ENCODE measurements at places on chromosomes 3 and 15.

- no peak for DNase-seq
Observed at GRCh38 chr3:15052335-15053242, 12.5 kb downstream of the MRPS25 start.

DNA sequence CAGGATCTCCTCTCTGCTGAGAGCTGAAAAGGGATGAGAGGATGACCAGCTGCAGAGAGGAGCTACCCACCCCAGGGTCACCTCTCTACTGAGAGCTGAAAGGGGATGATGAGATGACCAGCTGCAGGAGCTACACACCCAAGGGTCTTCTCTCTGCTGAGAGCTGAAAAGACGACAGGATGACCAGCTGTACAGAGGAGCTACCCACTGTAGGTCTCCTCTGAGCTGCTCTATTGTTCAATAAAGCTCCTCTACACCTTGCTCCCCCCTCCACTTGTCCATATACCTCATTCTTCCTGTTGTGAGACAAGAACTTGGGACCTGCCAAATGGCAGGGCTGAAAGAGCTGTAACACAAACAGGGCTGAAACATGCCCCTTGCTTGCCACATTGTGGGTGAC, 149.9 kb downstream of the FMN1 start:
- no peak for DNase-seq

- DNase-seq: peak; percentile 56
Observed at GRCh38 chr15:67108122-67108961, 42.9 kb downstream of the SMAD3 start.

DNA sequence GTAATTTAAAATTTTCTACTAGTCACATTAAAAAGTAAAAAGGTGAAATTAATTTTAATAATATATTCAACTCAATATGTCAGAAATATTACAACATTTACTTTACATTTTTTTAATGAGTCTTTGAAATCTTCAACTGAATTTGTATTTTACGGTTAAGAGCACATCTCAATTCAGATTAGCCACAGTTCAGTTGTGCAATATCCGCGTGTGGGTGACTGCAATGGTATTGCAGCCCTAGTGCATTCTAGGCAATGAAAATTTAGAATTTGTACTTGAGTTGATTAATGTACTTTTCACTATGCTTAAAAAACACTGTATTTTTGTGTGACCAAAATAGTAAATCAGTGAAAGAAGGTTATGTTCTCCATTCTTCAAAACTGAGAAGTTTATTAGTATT, 57.3 kb downstream of the CEP63 start:
- no peak for DNase-seq

DNA sequence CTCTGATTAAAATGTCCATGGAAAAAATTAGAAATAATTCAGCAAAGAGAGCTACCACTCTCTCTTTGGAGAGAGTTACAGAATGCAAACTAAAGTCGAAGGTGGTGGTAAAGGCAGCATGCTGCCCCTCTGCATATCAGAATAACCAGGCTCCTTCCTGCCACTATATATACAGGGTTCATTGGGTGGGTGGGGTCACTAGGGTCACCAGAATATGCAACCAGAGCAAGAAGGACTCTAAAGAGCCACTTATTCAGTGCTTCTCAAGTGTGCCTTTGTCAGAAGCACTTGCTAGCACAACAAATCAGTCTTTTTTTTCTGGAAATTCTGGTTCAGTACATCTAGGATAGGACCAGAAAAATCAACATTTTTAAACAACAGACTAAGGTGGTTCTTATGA, 70.0 kb downstream of the MTHFS start:
- DNase-seq: no peak

DNA sequence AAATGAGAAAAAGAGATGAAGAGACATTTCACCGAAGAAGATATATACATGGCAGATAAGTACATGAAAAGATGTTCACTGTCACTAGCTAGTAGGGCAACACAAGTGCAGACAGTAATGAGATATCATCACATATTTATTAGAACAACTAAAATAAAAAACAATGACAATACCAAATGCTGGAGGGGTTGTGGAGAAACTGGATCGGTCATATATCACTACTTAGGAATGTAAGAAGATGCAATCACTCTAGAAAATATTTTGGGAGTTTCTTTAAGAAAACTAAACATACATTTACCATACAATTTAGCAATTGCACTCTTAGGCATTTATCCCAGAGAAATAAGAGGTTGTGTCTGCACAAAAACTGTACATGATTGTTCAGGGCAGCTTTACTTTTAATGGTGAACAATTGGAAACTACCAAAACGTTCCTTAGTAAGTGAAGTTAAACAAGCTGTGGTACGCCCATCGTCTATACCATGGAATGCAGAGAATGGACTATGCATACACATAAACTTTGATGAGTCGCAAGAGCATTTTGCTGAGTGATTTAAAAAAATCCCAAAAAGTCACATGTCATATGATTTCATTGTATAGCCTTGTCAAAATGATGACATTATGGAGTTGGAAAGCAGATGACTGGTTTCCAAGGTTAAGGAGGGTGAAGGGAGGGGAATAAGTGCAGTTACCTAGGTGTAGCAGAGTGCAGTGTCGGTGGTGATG, 149.0 kb upstream of the UBE3A start:
- no peak for DNase-seq

- peak; percentile 60 for DNase-seq
Observed at GRCh38 chr3:197224034-197224444, 74.4 kb downstream of the DLG1 start.

GRCh38 chr3:69321301-69322157, 64.4 kb downstream of the FRMD4B start:
- no peak for DNase-seq

DNA sequence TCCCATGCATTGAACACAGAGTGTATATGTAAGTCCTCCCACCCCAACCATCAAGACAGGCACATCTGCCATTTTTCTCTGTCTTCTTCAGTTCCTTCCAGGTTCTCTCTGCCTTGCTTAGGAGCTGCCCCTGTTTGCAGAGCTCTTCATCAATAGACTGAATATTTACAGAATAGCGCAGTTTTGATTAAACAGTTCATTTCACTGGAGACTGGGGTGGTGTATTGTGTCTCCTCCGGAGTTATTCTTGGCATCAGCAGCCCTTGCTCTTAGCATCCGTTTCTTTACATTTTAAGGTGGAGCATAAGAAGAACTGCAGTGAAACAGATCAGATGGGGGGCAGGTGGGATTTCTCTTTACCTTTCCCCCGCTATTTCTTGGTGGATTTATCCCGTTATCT, 87.7 kb downstream of the LIPC start:
- no peak for DNase-seq

GRCh38 chr3:150372722-150373121, 35.4 kb upstream of the TSC22D2 start:
- peak; percentile 69 for DNase-seq

GRCh38 chr3:176005564-176005963, 1146.4 kb downstream of the NAALADL2 start:
- DNase-seq: no peak

GRCh38 chr3:81197386-81197785, 564.1 kb downstream of the GBE1 start:
- no peak for DNase-seq

DNA sequence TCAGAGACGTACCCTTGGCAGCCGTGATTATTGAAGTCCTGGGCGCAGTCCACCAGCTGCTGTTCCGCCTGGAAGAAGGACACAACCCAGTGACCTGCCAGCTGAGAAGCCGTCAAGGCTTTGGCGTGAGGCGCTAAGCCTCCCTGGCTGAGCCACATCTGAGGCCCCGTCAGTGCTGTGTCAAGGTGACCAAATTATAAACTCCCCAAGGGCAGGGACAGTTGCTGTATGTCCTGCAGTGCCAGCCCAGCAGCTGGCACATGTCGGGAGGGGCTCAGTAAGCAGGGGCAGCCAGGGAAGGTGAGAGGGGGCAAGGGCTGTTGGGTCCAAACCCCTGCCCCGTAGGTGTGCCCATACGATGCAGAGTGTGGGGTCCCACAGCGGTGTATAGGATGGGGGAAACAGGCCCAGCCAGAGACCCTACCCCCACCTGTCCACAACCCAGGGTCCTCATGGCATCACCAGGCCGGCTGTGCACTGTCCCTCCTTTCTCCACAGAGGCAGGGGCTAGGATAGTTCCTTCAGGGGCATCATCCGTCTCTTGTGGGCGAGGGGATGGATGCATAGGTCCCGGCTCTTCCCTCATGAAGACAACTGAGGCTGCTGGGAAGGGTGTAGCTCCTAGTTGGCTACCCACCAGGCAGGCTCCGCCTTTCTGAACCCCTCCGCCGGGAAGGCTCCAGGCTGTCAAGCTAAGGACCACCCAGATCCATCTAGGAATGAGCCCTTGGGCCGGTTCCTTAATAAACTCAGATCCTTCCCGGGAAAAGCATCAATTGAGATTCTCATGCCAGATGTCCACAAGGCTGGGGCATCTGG, 13.2 kb downstream of the CTSH start:
- no peak for DNase-seq

GRCh38 chr15:62969442-62970089, 73.0 kb upstream of the TPM1 start:
- no peak for DNase-seq

- no peak for DNase-seq
Observed at GRCh38 chr3:120659285-120659684, 22.8 kb downstream of the HGD start.

DNA sequence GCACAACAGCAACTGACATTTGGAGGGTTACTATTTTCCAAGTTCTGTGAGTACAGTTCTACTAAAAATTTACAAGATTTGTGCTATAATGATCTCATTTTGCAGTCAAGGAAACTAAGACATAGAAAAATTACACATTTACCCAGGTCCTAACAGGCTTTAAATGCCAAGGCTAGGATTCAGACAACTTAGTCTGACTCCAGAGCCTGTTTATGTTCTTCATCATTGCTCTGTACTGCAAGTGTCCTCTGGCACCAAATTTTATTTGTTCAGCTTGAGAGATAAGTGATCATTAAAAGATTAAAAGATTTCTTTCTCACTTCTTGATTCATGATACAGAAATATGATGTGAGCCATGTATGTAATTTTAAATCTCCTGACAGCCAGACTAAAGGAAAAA, 290.8 kb downstream of the UBE2E2 start:
- DNase-seq: no peak

DNA sequence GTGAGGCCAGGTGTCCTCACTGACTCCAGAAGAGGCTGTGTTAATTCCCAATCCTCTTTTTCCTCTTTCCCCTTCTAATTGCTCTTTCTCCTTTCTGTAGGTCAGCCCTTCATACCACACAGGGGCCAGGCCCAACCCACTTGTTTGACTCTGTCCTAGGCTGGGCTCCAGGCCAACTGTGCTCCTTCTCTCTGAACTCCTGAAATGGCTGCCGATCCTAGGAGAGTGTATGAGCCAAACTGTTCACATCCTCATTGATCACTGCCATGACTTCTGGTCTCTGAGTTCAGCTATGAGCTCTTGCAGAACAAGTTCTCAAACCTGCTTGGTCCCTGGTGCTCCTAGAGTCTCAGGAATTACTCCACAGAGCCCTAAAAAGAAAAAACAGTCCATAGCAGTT, 145.1 kb downstream of the VGLL4 start:
- peak; percentile 96 for DNase-seq

DNA sequence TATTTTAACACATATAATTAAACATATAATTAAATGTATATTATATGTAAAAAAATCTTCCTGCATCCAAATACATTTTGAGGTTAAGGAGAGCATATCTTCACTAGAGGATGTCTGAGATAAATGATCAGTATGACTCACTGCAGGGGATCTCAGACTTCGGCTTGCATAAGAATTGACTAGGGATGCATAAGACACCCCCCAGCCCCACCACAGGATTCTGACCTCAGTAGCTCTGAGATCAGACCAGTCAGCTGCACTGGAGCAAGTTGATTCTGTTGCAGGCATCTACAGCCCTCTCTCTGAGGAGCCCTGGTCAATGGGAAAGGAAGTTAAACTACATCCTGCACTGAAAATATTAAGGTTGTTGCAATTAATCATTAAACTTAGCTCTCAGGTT, 29.0 kb upstream of the TBC1D21 start:
- no peak for DNase-seq

- no peak for DNase-seq
Observed at GRCh38 chr15:55422089-55422488, 13.8 kb downstream of the PIERCE2 start.

DNA sequence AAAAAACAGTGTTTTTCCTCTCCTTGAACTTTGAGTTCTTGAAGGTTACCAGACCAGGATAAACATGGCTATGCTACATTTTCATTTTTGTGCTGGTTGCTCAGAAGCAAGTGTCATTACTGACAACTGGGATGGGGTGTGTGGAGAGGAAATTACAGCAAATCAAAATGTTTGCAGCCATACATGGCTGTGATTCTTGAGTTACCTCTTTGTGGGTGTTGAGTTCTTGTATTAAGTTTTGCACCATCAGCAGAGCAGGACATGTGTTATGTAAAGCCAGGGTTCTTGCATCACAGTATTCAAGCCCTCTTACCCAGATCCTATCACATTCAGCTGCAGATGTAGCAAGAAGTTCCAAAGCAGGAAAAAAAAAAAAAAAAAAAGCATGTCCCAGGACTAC, 53.9 kb upstream of the ATOSA start:
- DNase-seq: peak; percentile 43

GRCh38 chr3:1172644-1173043, 79.8 kb downstream of the CNTN6 start:
- DNase-seq: no peak

GRCh38 chr3:150331978-150332568, 76.0 kb upstream of the TSC22D2 start:
- no peak for DNase-seq

DNA sequence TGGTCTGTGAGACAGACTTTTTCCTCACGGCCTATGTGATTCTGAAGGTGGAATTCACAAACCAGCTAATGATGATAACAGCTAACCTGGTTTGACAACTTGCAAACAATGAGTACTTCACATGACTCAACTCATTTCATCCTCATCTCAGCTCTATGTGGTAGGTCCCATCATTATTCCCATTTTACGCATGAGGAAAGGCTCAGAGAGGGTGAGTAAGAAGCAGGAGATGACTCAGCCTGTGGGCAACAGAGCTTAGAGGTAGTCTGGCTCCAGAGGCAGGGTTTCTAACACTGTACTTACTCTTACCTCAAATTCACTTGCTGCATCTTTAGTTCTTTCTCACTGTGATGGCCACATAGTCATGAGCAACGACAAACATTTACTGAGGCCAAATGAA, 25.8 kb upstream of the PSMD6 start:
- DNase-seq: peak; percentile 63

- DNase-seq: peak; percentile 41
Observed at GRCh38 chr3:8575364-8576104, 69.1 kb downstream of the SSUH2 start.

DNA sequence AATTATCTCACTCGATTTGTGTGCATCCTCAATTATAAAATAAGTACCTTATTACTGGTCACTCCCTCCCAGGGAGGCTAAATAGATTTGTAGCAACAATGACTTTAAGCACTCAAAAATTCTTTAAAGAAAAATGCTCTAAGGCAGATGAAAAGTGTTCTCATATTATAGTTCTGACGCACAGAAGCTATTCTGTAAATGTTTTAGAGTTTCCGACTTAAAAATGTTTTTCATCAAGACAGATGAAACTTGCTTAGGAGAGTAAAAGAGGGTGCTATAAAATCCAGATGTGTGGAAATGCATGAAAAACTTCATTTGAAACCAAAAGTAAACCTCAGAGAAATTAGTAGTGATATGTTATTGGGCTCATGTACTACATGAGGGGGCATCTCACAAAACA, 398.4 kb upstream of the KCNMB2 start:
- DNase-seq: no peak

GRCh38 chr15:37016231-37016630, 84.1 kb downstream of the MEIS2 start:
- peak; percentile 77 for DNase-seq

GRCh38 chr3:28287046-28287445, 45.6 kb downstream of the CMC1 start:
- DNase-seq: no peak
